Activated CD4-positive, CD25-positive, alpha-beta regulatory T cell treated with anti-CD3 and anti-CD28 coated beads, Interleukin-2, amount 50 U/mL, for 72 hours (primary cell): ENCODE measurements at places on chromosomes 5 and 9.

GRCh38 chr9:115640887-115641286 is 512.7 kb upstream of the PAPPA start:
- DNase-seq = no peak

GRCh38 chr5:112640546-112640945 is 97.1 kb upstream of the APC start:
- no peak for DNase-seq

GRCh38 chr5:116299746-116300640 is 215.2 kb downstream of the COMMD10 start:
- no peak for DNase-seq

DNA sequence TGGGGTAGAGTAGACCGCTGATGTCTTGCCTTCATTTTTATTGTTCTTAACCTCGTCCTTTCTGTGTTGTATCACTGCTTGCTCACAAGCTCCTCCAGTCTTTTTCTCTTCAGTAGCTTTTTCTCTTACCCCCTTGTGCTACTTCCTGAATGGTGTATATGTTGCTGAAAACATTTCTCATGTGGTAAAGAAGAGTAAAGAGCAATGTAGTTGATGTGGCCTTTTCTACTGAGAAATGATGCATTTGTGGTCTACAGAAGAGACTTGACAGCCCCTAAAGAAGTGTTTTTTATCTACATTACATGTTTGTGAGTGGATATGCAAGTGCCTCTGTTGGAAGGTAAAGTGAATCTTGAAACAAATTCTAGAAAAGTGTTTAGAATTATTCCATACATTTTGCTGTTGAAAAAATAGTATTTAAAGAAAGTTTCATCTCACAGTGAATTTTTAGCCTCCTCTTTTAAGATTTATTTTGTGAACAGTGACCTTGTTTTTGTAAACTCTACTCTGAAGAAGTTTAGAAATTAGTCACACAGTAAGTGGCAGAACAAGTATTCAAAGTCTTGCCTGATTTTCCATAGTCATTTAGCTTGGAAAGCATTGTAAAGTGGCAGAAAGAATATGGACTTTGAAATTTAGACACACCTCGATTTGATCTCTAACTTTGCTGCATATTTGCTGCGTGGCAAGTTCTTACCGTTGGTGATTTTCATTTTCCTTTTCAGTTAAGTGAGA is 17.4 kb downstream of the CDC42SE2 start:
- no peak for DNase-seq

GRCh38 chr5:76582230-76583162 is 40.7 kb downstream of the F2RL2 start:
- DNase-seq = no peak

- no peak for DNase-seq
Measured at GRCh38 chr5:75574791-75575190, 36.5 kb upstream of the ANKDD1B start.

- DNase-seq = no peak
Measured at GRCh38 chr9:134161647-134162046, 2.7 kb downstream of the RNU6ATAC start.

GRCh38 chr5:55897905-55898304 is 46.7 kb downstream of the IL31RA start:
- DNase-seq = no peak

DNA sequence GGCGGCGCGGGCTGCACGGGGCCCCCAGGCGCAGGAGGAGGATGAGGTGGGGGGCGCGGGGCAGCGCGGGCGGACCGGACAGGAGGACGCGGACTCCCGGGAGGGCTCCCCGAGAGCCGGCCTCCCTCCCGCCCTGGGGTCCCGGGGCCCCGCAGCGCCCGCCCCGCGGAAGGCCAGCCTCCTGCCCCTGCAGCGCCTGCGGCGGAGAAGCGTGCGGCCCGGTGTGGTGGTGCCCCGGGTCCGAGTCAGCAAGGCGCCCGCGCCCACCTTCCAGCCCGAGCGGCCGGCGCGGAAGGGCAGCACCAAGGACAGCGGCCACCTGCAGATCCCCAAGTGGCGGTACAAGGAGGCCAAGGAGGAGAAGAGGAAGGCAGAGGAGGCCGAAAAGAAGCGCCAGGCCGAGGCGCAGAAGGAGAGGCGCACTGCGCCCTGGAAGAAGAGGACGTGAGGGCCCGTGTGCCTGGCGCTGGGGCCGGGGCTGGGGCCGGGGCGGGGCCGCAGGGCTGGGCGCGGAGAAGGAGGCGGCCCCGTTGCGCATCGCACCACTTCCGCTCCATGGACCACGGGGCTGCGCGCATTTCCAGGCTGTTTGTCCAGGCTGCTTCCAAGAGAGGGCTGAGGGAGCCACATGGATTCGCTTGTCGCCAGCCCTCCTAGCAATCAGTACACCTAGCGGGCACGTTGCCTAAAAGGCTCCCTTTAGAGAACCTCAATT is 86.0 kb downstream of the ANKRD33B start:
- peak; percentile 26 for DNase-seq

- DNase-seq = no peak
Measured at GRCh38 chr5:110050640-110051345, 361.1 kb downstream of the MAN2A1 start.

- no peak for DNase-seq
Measured at GRCh38 chr5:749101-749670, 35.3 kb downstream of the ZDHHC11B start.

GRCh38 chr5:3994628-3995027 is 399.0 kb downstream of the IRX1 start:
- no peak for DNase-seq

GRCh38 chr5:173882632-173883031 is 5.5 kb upstream of the CPEB4 start:
- no peak for DNase-seq

- DNase-seq = no peak
Measured at GRCh38 chr9:20749496-20750198, 65.6 kb downstream of the FOCAD start.

DNA sequence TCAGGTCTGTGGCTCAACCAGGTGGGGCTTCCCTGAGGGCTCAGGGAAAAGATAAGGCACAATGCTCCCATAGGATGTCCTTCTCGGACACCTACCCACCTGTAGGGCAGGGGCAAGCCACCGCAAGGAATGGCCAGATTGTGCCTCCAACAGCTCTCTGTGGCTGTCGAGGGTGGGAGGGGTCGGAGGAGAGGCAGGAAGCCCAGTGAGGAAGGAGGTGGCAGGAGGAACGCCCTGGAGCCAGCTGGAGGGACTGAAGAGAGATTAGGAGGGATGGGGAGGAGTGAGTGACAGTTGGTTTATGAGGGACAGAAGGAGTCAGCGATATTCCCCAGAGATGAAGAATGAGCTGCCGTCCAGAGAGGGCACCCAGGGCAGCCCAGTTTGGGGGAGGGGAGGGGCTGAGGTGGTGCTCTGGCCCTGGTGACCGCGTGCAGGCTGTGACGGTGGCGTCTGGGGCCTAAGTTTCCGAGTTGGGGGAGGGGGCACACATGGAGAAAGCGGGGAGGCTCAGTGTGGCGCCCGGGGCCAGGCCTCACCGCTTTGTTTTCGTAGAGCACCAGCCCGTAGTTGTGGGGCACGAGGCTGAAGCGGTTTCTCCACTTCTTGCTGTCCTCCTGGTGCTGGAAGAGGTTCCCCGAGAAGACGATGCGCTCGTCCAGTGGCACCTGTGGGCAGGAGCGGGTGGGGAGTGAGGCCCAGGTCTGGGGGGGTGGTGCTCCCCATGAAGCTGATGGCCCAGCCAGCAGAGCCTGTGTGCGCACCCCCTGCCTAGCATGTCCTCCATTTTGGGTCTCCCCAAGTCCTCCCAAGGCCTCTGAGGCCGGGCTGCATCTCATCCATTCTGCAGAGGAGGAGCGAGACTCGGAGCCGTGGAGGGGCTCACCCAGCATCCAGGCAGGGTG is 75.6 kb downstream of the LRSAM1 start:
- no peak for DNase-seq

GRCh38 chr9:5817862-5818261 is 15.1 kb downstream of the ERMP1 start:
- DNase-seq = no peak

DNA sequence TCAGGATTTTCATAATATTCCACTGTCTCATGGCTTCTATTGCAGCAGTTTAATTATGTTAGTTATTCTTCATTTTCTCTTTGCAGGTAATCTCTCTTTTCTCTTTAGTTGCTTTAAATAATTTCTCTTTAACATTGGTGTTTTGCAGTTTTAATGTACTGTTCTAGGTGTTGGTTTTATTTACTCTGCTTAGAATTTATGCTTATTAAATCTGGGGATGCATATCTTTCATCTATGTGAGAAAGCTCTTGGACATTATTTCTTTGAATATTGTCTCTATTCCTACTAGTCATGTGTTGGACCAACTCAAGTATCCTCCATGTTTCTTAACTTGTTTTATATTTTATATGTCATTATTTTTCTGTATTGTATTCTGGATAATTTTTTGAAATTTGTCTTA is 218.7 kb upstream of the TUT7 start:
- DNase-seq = no peak

DNA sequence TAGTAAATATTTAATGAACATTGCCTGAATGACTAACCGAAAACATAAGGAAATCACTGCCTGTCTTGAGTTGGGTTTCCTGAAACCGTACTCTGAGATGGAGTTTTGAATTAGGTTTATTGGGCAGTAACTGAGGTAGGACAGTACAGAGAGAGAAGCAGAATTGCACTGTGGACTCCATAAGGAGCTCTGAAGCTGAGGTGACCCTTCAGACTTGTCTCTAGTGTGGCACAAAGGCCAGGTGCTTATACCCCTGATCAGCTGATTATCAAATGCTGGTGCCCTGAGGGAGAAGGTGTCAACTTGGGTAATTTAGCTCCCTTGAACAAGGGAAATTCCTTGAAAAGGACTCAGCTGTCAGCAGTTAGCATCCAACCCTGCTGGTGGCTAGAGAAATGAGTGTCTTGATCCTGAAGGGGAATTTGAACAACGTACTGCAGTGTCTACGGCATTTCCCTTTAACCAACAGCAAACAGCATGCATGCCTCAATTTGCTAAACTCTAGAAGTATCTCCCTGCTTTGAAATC is 135.0 kb upstream of the SMARCA2 start:
- DNase-seq = no peak

GRCh38 chr5:59042201-59043055 is 459.6 kb downstream of the RAB3C start:
- no peak for DNase-seq

GRCh38 chr9:36443581-36443980 is 43.5 kb upstream of the RNF38 start:
- DNase-seq = no peak

GRCh38 chr9:115106642-115107041 is 11.3 kb downstream of the TNC start:
- DNase-seq = no peak

GRCh38 chr9:125913551-125913950 is 166.4 kb downstream of the PBX3 start:
- no peak for DNase-seq

- no peak for DNase-seq
Measured at GRCh38 chr5:59517926-59518585, 375.5 kb downstream of the PDE4D start.

- DNase-seq = no peak
Measured at GRCh38 chr5:13569090-13569715, 375.3 kb downstream of the DNAH5 start.

- DNase-seq = no peak
Measured at GRCh38 chr5:180161420-180162303, 47.3 kb downstream of the RASGEF1C start.

GRCh38 chr9:75238311-75238976 is 150.1 kb downstream of the OSTF1 start:
- DNase-seq = no peak

DNA sequence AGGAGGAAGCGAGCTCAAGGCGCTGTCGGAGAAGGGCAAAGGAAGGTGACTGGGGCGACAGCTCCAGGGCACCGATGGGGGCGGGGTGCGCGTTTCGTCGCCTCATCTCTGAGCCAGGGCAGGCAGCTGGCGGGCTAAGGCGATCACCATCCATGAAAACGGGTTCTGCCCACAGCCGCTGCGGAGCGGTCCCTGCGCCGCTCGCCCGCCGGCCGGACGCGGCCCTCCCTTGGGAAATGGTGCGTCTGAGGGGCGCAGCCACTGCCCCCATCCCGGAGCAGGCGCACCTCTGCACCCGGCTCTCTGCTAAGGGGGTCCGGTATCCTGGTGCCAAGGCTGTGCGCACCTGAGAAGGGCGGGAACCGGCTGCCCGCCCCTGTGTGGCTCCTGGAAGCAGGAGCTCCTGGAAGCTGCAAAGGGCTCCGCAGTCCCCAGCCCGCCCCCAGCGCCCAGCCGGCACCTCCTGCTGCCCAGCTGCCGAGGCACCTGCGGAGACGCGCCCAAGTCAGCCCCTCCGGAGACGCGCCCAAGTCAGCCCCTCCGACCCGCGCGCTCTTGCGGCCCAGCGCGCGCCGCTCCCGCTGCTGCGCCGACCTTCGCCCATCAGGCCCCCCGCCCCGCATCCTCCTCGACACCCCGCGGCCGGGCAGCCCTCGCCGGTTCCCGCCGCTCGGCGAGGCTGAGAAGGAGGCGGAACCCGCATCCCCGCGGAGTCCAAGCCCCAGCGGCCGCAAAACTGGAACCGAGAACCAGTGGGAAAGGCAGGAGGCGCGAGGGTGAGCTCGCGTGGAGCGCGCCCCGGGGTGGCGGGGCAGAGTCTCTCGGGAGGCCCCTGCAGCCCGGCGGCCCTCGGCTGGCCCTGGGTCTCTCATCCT is 757 bp downstream of the ANKRD34B start:
- no peak for DNase-seq

- no peak for DNase-seq
Measured at GRCh38 chr5:66849803-66850202, 253.6 kb downstream of the MAST4 start.
